ENCODE measurements at places on chromosomes 12 and 14. TPM values are rescaled to one million over a fixed set of nuclear protein-coding genes. Genes with fewer than 3 reads are reported as not detected.

The NEMP1 gene
- 4.1 TPM for polyA plus RNA-seq

The GNB3 gene
- polyA plus RNA-seq: not detected

The TSPAN19 gene
- polyA plus RNA-seq: not detected

The PTHLH gene
- polyA plus RNA-seq: not detected

The SLC25A47 gene
- polyA plus RNA-seq: not detected

The MAGOHB gene
- polyA plus RNA-seq: 77.3 TPM

The TBX3 gene
- not detected for polyA plus RNA-seq

The VRTN gene
- not detected for polyA plus RNA-seq

The KCNH3 gene
- polyA plus RNA-seq: 2.4 TPM
